ENCODE measurements at places on chromosomes 5 and 9.

- ATAC-seq: no peak
Measured at GRCh38 chr9:122845116-122845515, 16.7 kb upstream of the PDCL start.

DNA sequence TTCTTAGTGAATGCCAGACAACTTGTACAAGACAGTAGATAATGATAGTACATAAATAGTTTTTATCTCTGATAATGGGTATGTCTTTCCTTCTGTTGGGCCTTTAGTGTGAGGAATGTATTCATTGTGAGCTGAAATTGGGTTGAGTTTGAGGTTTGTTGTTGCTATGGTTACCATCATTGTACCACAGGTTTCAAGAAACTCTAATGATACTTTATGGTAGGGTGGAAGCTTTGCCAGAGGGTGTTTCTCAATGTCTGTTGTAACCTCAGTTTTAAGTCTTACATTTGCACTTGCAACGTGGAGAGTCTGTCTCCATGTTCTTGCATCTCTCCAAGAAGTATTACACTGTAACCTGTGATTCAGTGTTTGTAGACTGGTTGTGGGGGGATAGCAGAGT lies 1550.1 kb downstream of the MAT2B start:
- no peak for ATAC-seq

DNA sequence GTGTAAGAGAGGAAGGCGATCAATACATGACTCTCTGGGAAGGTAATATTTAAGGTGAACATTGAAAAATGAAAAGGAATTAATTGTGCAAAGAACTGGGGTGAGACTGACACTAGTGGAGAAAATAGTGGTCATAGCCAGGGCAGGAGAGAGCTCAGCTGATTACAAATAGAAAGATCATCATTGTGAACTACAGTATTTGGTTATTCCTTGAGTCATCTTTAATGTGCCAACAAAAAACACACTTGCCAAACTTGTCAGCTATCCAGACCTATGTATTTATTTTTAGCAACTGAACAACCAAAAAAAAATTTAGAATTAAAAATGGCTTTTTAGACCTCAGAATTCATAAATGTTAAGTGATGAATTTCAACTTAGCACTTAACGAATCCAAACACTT lies 749.8 kb upstream of the CDH9 start:
- no peak for ATAC-seq

GRCh38 chr5:172347496-172348052 lies 64.0 kb upstream of the UBTD2 start:
- no peak for ATAC-seq

GRCh38 chr5:31106278-31106677 lies 87.2 kb upstream of the CDH6 start:
- ATAC-seq: no peak

- no peak for ATAC-seq
Measured at GRCh38 chr9:91417602-91418214, 5.9 kb downstream of the NFIL3 start.

DNA sequence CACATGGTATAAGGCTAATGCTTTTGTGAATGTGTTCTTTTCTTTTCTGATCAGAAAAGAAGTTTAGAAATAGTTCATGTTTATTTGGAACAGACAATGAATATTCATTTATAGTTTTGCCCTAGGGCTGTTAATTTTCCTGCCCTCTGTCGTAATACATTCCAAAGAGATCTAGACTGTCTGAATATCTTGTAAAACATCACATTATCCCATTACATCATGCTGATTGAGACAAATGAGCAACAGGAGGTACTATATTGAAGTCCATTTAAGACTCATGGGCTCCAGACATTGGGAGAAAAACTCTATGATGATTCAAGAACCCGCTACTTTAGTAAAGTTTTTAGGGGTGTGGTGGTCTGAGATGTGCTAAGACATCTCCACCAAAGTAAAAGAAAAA lies 121.2 kb upstream of the MAP1B start:
- no peak for ATAC-seq

- no peak for ATAC-seq
Measured at GRCh38 chr5:23977365-23977764, 470.0 kb downstream of the PRDM9 start.

GRCh38 chr9:37405764-37406380 lies 16.6 kb upstream of the GRHPR start:
- no peak for ATAC-seq

GRCh38 chr9:118455259-118455658 lies 751.1 kb downstream of the TLR4 start:
- no peak for ATAC-seq

DNA sequence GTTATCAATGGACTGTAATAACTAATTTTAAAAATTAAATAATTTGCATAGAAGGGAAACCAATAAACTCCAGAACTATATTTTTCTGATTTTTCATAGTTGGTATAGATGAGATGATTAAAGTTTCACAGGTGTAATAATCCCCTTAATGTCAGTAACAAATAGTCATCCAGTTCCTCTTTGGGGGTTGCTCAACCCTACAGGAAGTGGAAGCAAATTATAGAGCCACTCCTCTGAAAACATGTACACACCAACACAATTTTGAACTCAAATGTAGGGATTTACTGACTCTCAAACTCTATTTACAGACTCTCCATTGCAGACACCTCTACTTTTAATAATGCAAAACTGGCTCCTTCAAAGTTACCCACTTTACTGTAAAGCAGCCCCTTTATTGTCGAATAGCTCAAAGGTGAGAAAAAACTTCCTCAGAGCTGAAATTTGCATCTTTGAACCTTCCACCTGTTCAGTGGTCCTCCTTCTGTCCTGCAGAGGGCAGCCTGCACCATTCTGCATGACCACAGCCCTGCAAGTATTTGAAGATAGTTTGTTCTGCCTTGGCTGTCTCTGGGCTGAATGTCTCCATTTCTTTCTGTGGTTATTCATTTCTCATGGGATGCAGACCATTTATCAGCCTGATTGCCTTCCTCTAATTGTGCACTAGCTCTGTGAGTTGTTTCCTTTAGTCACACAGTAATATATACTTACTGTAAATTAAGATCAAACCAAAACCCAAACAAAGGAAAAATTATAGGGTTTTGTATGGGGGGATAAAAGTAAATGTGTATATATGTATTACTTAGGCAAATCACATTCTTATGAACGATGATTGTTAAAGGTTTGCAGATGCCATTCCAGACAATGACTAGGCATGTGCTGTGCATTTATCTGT lies 383.2 kb upstream of the SGCD start:
- ATAC-seq: peak; percentile 61

All from gastroesophageal sphincter (tissue), 4 donors.